ENCODE measurements at places on chromosomes 11 and 22.

- DNase-seq, result no peak
Observed at GRCh38 chr11:109739379-109739778, 317.4 kb downstream of the C11orf87 start.

DNA sequence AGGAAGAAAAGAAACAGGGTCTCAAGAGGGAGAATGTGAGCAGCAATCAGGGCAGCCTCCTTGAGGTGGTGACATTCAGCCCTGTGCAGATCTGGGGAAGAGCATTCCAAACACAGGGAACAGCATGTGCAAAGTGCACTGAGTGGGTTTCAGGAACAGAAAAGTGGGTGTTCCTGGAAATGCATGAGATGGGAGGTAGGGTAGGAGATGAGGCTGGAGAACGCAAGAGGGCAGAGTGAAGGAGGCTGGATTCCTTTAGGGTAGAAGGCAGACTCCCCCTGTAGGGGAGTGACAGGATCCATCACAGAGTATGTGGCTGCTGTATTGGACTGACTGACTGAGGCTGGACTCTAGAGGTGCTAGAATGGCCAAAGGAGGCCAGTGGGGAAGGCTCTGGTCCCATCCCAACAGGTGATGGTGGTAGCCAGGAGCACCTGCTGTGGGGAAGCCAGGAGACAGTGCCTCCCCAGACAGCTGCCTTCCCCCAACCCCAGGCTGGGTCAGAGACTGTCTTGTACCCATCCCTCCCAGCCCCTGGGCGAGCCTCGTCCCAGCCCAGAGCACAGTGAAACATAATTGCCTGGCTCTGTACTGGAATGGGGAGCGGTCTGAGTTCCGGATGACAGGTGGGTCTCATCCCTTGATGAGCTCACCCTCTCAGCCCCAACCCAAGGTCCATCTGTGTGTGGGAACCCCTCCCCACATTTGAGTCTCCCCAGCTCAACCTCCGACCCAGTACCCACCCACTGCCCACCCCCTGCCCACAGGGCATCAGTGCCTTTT, 419.4 kb downstream of the MN1 start:
- no peak for DNase-seq

GRCh38 chr11:73154178-73154577, 12.1 kb upstream of the FCHSD2 start:
- DNase-seq, result peak; percentile 66

DNA sequence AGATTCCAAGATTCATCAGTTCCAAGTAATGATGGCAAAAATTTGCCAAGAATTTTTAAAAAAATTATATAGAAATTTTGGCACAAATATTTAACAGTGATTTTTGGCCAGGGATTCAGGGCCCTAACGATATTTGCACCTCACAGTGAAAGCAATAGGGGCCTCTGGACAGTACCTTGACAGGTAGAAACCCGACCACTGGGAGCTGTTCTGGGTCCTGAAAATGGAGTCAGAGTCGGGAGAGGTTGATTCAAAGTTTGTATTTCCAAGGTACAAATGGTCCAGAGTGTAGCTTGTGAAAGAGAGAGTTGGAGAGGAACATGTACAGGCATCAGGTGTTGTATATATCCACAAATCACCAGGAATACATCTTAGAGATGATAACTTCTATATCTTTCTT, 41.6 kb downstream of the MRGPRX2 start:
- DNase-seq, result no peak

- DNase-seq, result no peak
Observed at GRCh38 chr11:88475991-88476418, 138.5 kb upstream of the CTSC start.

GRCh38 chr22:48299801-48300200, 1527.9 kb downstream of the BRD1 start:
- no peak for DNase-seq

DNA sequence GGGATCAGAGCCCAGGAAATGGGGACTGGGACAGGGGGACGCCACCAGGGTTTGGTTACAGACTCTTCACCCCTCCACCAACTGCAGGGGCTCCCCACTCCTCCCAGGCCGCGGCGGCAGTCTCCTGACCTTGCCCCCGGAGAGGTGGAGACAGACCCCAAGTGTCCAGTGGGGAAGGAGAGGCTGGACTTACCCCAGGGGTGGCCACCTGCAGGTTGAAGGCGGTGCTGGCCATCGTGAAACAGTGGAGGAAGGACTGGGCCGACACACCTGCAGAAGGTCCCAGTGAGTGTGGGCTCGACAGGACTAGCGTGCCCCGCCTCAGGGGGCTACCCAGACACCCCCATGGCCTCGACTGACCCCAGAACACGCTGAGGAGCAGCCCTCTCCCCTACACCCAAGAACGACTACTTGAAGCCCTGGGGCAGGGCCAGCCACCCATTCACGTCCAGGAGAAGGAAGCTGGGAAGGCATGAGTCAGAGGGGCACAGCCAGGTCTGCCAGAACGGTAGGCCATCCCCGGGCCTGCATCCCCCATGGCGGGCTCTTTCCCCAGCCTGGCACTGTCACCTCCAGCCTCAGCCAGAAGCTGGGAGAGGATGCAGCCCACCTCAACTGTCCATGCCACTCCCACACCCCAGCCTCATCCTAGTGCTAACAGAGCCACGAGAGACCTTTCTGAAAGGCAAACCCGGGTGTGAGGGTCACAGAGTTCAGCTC, 2.3 kb downstream of the GATD1 start:
- DNase-seq, result no peak

DNA sequence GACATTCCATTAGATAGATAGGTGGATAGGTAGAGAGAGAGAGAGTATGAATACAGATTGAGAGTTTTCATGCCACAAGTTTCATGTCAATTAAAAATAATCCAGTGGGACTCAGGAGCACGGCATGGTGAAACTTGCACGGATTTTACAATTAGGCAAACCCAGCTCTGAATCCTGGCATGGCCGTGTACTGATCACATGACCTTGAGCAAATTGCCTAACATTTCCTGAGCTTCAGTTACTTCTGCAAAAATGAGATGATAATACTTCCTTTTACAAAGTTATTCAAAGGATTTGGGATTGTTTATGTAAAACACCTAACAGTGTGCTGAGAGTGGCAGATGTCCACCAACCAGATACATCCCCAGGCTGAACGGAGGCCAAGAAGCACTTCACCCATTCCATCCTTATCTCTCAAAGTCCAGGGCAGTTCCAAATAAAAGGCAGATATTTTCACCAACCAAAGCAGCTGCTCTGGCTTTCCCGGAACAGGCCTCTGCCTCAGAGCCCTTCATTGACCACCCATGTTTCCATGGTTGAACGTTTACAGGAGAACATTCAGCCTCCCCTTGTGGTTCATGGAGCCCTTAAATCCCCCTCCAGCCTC, 17.9 kb downstream of the APLNR start:
- DNase-seq, result no peak

GRCh38 chr22:30906946-30907345, 61.6 kb downstream of the MORC2 start:
- no peak for DNase-seq

GRCh38 chr11:15370495-15371147, 255.9 kb downstream of the INSC start:
- DNase-seq, result no peak

GRCh38 chr11:16095756-16096155, 260.6 kb downstream of the SOX6 start:
- no peak for DNase-seq

DNA sequence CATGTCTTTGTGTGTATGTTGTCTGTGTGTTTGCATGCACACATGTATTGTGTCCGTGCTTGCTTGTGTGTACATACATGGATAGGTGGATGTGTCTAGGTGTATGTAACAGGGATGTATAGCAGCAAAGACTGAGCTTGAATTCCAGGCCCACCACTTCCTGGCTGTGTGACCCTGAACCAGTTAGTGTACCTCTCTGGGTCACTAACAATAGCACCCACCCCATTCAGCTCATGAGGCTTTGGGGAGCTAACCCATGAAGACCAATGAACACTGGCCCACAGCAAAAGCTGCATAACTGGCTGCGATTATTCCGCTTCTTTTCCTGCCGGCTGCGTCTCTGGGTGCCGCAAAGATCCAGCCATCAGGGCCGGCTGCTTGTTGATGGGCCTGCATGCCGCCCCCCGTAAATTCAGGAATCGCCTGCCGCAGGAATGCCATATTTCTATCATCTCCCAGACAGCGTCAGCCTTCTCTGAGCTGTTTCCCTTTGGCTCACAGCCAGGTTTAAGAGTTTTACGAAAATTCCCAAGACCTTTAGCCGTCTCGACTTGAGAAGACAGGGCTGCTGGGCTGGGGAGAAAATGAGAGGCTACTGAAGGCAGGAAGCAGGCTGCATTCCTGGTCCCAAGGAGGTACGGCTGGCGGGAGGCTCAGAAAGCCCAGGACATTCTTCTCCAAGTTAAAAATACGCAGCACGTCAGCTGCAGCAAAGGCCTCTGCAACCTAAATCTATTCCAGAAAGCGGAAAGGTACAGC, 224.6 kb downstream of the MN1 start:
- DNase-seq, result no peak

DNA sequence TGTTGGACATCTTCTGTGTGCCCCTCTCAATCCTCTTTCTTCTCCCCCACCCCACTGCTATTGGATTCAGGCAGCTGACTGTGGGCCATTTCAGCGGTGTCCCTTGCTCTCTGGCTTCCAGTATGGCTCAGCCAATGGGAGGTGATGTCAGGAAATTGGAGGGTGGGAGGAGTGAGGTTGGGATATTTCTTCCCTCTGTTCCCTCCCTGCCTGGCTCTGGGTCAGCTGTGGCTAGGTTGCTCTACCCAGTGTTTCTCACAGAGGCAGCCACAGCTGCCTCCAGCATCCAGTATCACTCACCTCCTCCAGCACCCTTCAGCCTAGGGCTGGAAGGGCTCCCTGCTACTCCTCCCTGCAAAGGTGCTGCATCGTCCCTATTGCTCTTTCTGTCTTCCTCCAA, 423.5 kb downstream of the MIAT start:
- DNase-seq, result no peak

- DNase-seq, result peak; percentile 100
Observed at GRCh38 chr11:125592305-125593113, at the start of gene STT3A. STT3A (plus strand) TSS chr11:125592852; CDS start chr11:125595916, 3,064 bp downstream.

GRCh38 chr11:69920345-69921127, 101.3 kb upstream of the FGF3 start:
- peak; percentile 9 for DNase-seq

DNA sequence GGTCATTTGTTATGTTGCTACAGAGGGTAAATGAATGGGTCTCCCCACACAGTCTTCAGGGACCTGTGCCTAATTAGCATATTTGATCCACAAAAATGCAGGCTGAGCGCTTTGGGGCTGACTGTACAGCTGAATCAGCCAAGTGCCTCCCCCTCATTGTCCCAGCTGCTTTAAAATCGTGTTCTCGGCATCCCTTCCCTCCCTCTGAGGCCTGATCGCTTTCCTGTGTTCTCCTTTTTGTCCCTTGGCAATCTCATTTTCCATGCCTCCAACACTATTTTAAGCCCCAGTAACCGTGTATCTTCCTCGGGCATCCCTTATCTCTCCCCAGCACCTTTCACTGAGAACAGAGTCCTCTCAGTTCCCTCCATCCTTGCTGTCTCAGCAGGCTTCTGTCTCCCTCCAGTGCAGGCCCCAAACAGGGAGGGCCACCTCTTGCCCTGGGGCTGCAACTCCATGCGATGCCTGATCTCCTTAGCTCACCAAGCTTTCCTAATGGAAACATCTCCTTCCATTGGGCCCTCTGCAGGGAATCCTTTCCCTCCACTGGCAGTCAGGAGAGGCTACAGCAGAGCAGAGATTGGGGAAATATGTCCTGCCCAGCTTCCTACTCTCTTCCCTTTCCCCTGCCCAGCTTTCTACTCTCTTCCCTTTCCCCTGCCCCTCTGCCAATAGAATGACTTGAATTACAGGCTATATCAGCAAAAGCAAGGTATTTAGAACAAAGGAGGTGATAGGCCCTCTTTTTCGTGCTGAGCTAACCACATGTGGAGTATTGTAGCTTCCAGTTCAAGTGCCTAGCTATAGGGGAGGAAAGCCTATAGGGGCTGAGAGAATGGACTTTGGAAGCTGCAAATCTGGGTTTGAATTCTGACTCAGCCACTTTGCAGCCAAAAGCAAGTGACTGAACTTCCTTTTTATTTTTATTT, 13.8 kb downstream of the UQCR10 start:
- no peak for DNase-seq

DNA sequence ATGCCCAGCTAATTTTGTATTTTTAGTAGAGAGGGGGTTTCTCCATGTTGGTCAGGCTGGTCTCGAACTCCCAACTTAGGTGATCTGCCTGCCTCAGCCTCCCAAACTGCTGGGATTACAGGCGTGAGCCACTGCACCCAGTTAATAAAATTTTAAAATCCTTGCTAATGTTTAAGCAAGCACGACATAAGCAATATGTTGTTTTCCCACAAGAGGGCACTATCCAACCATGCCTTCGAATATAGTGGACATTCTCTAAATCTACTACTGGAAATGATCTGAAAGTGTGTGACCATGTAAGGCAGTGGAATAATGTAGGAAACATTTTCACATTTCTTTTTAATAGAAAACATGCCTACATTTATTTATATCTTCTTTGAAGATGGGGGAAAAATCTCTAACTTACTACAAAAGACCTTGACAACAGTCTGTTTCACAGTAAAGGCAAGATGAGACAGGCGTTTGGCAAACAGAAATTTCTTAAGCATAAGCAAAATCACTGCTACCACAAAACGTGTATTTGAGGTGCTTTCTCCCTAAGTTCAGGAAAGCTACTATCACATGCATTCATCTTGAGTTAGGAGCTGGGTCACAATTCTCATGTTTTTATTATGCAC, 38.2 kb downstream of the PITPNB start:
- DNase-seq, result peak; percentile 56

DNA sequence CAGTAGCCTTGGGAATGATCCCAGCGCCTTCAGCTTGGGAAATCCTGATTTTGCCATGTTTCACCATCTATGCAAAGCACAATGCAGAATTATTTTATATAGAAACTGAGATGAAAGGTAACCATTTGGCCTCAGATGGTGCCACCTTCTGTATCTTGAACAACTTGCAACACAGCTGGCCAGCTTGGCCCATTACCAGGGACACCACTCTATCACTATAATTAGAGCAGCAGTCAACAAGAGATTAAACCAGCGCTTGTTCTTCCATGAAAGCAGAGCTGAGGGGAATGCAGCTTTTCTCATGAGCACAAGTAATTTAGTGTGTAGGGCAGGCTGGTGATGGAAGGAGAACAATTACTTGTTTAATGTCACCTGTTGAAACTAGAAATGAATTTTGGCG, 6.7 kb upstream of the ZDHHC13 start:
- no peak for DNase-seq

DNA sequence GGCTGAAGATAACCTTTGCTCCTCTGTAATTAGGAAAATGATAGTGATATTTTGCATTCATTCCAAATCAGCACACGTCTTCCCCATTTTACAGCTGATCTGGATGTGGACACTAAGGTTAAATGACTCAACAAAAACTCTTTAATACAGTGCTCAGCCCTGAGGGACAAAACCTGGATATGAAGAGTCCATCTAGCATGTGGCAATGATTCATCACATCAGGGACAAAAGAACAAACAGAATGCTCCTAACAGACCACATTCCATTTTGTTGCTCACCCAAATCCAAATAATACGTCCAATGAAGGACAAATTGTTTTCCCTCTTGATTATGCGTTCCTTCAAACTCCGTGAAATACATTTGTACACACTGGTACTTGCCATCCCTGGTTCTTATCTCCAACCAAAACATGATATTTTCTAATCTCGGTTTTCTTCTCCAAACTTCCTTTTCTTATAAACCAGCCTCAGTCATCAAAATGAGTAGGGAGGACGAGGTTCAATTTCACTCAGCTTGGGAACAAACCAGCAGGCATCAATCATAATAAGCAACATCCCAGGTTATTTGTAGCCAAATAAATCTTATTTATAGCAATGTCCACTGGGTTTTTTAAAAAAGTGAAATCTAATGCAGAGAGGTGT, 53.7 kb upstream of the MTMR2 start:
- no peak for DNase-seq
